Caudate nucleus (tissue), 63 donors: ENCODE measurements at places on chromosomes 5 and 9.

- no peak for DNase-seq
Measured at GRCh38 chr5:56589481-56589860, 225.9 kb upstream of the MAP3K1 start.

- DNase-seq, result no peak
Measured at GRCh38 chr5:109803854-109804253, 114.1 kb downstream of the MAN2A1 start.

DNA sequence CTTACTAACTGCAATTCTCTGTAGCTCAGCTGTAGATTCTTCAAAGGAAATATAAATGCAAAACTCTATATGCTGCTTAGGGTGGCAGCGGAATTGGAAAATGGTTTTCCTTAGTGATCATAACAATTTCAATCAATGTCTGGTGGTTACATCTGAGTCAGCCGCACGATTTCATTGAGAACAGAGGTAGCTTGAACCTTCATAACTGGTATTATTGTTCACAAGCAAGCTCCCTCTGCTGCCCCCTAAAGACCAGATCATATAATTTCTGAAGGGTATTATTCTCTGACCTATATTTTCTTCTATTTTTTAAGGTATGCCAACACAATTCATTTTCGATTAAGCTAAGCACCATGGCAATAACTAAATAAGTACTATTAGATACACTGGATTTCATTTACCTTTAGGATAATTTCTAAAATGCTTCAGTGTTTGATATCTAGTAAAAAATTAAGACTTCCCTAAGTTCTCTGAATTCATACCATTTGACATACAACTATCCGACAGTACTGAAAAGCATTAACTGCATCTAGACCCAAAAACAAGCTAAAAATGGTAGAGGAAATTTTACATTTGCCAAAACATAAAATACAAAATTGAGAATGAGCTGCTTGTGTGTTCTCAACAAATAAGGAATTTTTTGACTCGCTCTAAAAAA lies 181.1 kb upstream of the SPEF2 start:
- DNase-seq, result no peak

GRCh38 chr9:132639322-132639721 lies 30.5 kb downstream of the DDX31 start:
- DNase-seq, result no peak

- DNase-seq, result no peak
Measured at GRCh38 chr9:37348917-37349316, 73.6 kb upstream of the GRHPR start.

DNA sequence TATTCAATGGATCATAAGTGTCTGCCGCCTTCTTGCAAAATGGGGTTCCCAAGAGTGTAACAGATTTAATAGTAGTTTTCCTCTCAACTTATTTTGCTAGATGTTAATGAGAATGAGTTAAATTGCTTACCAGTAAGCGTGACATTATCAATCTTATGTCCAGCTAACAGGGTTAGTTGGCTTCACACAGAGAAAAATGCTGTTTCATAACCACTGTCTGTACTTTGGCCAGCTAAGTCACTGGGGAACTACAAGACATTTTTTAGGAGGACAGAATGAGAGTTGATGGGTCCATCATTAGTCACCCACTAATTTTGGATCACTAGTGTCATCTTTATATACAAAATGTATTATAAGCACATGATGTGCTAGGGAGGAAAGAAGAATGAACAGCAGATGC lies 1.4 kb downstream of the CDC37L1 start:
- no peak for DNase-seq

DNA sequence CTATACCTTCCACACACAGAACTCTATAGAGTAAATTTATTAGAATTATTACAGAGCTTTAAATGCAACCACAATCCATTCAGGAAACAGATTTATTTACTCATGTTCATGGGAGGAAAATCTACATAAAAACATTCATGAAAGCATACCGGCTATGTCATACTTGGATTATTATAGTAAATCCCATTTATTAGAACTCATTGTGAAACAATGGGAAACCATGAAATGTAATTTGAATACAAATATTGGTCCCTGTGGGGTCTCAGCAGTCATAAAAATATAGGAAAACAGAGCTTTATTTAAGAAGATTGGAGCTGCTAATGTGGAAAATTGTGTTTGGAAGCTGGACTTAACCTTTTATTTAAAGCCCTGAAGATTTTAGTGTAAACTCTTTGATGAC lies 80.7 kb downstream of the HAPLN1 start:
- no peak for DNase-seq

- no peak for DNase-seq
Measured at GRCh38 chr9:14906644-14907359, 3.4 kb downstream of the FREM1 start.

DNA sequence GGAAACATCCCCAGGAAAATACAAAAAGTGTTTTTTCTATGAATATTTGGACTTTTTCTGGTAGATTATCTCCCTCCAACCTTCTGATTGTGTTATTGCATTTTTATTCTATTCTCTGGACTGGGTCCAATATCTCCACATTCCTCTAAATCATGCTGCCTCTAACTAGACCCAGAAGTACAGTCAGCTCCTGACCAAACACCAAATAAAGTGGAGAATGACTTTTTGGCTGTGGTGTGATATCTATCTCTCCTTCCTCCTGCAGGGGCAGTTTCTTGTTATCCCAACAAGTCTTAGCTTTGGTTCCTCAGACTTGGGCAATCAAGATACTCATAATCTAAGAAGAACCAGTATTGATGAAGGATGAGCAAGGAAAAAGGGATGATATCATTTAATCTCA lies 3.2 kb upstream of the RAI14 start:
- no peak for DNase-seq

GRCh38 chr9:23842565-23843129 lies 16.6 kb upstream of the ELAVL2 start:
- DNase-seq, result no peak

GRCh38 chr5:137688210-137688840 lies 47.6 kb downstream of the KLHL3 start:
- DNase-seq, result no peak

- no peak for DNase-seq
Measured at GRCh38 chr9:70618784-70619183, 204.3 kb upstream of the KLF9 start.

DNA sequence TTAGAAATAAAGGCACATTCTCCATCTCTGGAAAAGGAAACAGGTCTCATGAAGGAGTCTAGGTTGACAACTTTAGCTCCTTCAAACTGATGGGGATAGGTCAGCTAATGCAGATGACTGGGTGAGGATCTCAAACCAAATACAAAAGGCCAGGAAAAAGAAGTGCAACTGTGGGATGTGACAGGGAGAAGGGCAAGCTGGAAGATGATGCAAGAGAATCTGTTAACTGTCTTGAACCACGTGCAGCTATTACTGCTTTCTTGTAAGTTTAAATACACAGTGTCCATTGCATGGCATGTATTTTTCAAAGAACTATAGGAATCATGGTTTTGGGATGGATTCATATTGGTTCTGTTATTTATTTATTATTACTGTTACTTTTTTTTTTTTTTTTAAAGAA lies 331.8 kb downstream of the NDUFS4 start:
- DNase-seq, result no peak
